Cardiac ventricle fibroblast (primary cell): ENCODE measurements at places on chromosomes 1 and 21. TPM values are rescaled to one million over a fixed set of nuclear protein-coding genes. Genes with fewer than 3 reads are reported as not detected.

The UQCRHL gene
- 1.3 TPM in 2 replicates for total RNA-seq

The CD1D gene
- total RNA-seq, result 1.2 and 1.3 TPM in 2 replicates

The FNDC5 gene
- total RNA-seq, result 1.00 and 1.3 TPM in 2 replicates

The REG4 gene
- total RNA-seq, result not detected in 2 replicates

The ARHGAP30 gene
- total RNA-seq, result not detected in 2 replicates

The PAQR7 gene
- total RNA-seq, result 6.0 and 7.4 TPM in 2 replicates

The PIGM gene
- total RNA-seq, result 2.3 and 4.0 TPM in 2 replicates

The TCHHL1 gene
- not detected in 2 replicates for total RNA-seq

The DYNLT5 gene
- 1.3 TPM in 1 of 2 replicates, not detected in the other for total RNA-seq
